Iris pigment epithelial cell (primary cell): ENCODE measurements at places on chromosomes 3 and 15.

DNA sequence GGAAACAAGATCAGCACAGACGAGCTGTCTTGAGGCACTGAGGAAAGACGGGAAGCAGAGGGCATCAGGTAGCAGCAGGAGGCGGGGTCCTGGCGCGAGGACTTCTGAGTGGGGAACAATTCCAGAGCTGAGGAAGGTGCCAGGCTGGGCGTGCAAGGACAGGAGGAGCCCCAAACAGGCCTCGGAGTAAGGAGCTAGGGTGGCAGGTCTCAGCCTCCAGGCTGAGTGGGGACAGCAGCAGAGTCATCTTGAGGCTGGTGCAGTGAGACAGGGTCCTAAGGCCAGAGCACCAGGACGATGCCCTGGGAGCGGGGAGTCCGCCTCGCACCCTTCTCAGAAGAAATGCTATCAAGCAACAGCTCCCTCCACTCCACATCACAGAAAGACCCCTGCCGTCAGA is 78.4 kb downstream of the PCSK6 start:
- DNase-seq = no peak

DNA sequence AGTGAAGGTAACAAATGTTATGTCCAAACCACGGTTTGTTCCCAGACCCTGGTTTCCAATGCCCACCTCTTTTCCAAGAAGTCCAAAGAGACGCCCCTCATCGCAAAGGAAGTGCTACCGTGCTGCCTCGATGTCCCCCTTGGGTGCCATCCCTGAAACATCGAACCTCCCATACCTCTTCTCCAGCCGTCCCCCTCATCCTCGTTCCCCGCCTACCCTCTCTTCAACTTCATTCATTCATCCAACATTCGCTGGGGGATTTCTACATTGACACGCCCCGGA is 467 bp downstream of the TIPIN start:
- DNase-seq = no peak

DNA sequence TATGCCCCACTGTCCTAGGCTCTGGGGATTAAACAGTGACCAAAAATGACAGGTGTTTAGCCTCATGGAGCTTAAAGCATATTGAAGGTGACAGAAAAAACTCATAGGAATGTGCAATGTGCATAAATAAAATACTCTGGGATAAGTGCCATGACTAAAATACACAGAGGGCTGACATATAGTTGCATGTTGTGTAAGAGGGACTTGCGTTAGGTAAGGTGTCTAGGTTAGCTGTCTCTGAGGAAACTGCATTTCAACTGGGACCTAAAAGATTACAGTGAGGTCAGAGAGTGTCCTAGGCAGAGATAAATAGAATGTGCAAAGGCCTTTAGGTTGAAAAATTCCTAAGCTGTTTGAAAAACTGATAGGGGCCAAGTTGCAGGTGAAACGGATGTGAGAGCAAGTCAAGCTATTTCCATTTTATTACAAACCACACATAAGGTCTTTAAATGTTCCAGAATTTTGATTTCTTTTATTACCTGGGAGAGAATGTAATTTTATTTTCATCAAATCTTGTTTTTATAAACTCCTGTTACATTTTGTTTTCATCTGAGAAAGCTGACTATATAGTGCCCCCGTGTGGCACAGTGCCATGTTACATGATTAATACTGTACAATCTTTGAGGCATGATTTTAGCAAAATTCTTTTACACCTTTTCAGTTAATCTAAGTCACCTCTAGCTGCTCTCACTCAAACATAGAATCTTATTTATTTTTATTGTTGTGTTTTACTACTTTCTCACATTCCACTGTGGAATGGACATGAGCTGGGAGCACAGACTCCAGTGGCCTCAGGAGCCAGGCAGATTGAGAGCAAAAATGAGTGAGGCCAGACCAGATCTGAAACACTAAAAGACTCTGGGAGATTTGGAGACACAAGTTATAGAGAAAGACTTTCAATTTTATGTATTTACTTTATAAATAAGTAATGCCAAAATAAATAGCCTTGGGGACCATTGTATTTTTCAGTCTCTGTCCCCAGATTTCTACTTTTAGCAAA is 259.6 kb upstream of the ZNF717 start:
- peak; percentile 66 for DNase-seq

DNA sequence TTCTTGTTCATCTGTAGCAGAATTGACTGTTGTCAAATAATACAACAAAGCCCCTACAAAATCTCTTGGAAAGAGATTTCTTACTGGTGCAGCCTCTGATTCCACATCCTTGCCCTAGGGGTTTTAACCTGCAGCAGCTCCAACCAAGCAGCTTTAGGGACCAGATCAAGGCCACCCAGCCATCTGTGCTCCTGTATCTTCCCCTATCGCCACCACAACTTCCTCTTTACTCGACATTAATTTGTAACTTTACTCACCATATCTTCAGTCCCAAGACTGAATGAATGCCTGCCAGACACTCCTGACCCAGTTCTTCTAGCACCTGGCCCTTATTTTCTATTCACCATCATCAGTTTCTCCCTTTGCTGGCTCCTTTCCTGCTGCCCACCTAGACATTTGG is 156.6 kb upstream of the IL12A start:
- no peak for DNase-seq

DNA sequence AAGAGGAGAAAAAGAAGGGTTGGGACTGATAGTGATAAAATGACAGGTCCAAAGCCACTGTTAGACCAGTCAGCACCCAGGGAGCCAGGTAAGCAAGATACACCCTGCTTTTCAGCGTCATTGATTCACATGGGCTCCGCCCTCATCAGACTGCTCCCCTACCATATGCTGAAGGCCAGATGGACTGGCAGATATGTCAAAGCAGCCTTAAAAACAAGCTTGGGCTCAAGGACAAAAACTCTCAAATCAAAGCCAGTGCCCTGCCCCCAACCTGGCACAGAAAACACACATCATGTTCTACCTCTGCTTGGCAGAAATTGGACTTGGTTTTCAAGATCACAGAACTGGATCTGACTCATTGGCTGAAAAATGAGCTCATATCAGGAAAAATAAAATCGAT is 33.4 kb downstream of the SH3BP5 start:
- no peak for DNase-seq

GRCh38 chr15:91473894-91474545 is 374.0 kb downstream of the SV2B start:
- peak; percentile 17 for DNase-seq

- no peak for DNase-seq
These were observed 173.5 kb downstream of the ZIC1 start for GRCh38 chr3:147582642-147583041.

GRCh38 chr3:176734146-176734545 is 463.1 kb downstream of the TBL1XR1 start:
- no peak for DNase-seq

- peak; percentile 65 for DNase-seq
These were observed 35.1 kb upstream of the EIF3J start for GRCh38 chr15:44501768-44502366.

- DNase-seq = peak; percentile 72
These were observed 2.9 kb upstream of the ZNF710 start for GRCh38 chr15:89998141-89998661.

DNA sequence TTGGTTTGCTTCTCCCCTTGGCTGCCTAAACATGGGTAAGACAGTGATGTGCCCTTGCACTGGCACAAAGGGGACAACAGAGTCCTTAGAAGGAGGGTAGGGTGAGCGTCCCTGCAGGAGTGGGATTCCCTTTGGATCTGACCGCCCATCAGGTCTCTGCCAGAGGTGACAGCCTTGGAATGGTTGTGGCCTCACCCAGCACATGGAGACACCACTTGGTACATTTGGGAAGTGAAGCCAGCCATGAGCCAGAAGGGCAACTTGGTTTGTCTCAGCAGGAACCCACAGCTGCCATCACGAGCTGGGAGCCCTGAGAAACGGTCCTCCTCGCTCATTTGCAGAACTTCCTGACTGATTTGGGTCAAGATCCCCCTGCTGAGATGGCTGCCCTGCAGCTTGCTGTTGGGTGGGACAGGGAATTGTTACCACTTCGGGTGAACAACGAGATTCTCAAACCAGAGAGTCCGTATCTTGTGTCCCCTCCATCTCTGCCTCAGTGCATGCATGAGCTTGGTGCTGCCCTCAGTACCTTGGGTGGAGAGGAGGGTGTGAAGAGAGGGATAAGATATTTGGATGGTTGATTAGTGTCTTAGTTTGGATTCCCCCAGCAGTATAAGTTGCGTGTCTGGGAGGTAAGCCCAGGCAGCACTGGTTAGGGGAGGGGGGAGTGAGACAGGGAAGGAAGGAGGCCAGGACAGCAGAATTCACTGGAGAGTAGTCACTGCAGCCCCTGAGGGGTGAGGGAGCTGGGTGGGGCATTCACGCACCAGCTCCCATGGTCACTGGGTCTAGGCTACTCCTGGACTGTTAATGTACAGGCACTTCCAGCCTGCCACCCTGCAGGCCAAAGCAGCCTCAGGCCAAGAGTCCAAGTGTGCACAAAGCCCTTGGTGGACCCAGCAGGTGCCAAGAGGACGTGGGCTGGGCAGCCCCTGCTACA is 168.8 kb upstream of the TOPAZ1 start:
- no peak for DNase-seq

GRCh38 chr3:27022096-27022761 is 347.0 kb downstream of the NEK10 start:
- no peak for DNase-seq

DNA sequence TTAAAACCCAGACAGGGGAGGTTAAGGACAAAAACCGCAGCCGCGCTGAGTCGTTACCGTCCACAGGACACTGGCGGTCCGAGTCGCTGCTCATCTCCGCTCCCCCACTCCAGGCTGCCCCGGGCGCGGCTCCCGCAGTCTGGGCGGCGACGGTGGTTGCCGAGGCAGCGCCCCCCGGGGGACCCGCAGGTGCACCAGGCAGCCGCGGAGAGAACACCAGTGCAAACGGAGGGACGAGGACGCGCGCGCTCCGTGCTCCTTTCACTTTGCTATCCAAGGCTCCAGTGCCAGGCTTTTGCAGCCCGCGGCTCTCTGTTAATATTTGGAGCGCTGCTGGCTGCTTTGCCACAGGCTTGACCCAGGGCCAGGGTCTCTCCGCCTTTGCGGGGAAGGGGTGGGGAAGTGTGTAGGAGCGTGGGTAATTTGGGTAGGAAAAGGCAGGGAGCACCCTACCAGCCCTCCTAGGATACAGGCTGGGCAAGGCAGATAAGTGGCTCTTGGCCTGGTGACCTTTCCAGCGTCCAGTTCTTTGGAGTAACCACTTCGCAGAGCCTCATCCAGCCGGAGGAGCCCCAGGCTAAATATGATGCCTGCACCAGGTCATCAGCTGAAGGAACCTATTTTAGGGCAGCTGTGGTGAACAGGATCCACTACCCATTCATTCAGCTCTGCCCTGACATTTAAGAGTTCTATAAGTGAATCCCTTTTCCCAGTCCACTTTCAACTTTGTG is at the start of gene GADL1:
TSS of gene GADL1 (minus strand) at position 141 of the 731 bp plus-strand sequence. CDS start at position 94, 47 bp downstream.
- peak; percentile 14 for DNase-seq

GRCh38 chr3:81666502-81667121 is 94.8 kb downstream of the GBE1 start:
- peak; percentile 34 for DNase-seq

DNA sequence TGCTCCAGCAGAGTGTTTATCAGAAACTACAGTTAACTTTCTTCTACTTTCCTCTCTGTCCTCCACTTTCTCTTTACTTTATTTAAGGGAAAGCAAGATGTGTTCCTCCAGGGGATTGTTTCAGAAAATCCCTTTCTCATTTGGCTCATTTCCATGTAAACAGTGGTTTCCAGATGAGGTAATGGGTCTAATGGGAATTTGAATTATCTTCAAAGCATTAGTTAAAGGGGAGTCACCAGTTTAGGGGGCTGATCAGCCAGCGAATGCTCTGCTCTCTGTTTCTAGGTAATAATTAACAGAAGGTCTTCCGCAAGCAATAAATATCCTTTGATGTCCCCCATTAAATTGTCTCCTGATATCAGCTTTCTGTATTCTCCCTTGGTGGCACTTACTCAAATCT is 30.4 kb upstream of the ZNF639 start:
- peak; percentile 30 for DNase-seq

- DNase-seq = no peak
These were observed 34.7 kb downstream of the SLC28A1 start for GRCh38 chr15:84919106-84919667.

GRCh38 chr3:61315871-61316270 is 64.6 kb upstream of the FHIT start:
- peak; percentile 3 for DNase-seq

DNA sequence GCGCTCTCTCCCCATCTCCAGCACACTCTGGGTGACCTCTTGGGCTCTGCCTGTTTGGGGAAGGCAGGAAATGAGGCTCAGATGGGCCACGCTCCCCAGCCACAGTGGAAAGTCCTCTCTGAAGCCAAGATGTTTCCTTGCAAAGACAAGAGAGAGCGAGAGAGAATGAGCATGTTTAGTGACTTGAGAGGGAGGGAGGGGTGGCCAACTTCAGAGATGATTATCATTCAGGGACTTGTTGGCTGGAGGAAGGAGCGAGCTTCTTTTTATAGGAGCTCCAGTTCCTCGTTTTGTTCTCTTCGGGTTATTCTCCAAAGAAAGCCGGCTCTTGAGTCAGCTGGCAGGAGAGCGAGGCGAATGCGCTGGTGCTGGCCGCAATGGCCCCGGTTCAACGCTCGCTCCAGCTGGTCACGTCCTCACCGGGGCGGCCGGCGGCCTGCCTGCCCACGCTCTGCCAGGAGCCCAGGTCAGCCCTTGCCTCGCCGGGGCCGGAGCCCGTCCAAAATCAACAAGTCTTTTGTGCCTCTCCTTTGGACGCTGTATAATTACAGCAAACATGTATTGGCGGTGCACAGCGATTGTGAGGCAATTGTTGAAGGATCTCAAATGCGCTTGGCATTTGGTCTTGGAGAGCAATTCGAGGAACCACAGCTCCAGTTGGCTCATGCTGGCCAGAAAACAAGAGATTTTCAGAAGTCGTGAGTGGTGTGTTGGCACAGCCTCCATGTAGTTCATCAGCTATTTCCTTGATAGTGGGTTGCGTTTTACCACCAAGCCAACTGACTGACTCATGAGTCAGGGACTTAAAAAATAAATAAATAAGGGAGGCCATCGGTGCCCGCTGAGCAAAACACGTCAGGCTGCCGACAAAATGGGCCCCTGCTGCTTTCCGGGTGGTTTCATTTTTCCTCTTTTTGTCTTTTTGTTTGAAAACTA is 288.6 kb downstream of the UACA start:
- DNase-seq = peak; percentile 93

- DNase-seq = no peak
These were observed 18.8 kb downstream of the MYL3 start for GRCh38 chr3:46844397-46844796.

DNA sequence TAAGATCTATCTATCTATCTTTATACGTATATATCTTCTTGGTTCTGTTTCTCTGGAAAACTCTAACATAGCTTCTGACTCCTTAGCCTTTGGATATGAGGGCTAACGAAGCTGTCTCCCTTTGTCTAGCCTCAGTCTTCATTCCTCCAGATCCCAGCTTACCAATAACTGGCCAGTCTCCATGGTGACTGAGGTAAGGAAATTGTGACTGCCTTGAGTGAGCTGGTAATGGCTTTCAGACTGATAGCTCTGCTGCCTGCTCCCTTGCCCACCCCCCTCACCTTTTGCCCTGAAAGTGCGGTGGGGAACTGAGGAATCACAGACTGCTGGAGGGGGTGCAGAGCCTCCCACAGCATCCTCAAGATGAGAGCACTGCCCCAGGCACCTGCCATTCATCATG is 65.8 kb upstream of the ABHD17C start:
- no peak for DNase-seq

GRCh38 chr3:106229495-106230278 is 360.9 kb upstream of the CBLB start:
- no peak for DNase-seq
